ENCODE measurements at places on chromosomes 3 and 15.

- DNase-seq = no peak
Measured at GRCh38 chr3:54353946-54354345, 231.6 kb downstream of the CACNA2D3 start.

DNA sequence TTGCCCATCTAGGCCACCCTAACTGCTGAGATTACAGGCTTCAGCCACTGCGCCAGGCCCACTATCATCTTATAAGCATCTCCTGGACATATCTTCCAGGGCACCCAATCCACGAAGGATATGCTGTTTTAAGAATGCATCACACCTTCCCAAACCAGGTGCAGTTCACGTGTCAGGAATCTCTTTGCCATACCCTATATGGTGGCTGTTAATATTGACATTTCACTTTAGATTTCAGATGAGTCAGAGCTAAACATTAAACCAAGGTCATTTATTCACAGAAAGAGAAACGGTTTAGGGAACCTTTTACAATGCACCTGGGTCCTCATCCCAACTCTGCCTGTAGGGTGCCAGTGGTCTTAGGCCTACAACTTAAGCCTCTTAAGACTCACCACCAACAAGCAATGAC is 85.7 kb downstream of the TBL1XR1 start:
- DNase-seq = no peak

GRCh38 chr3:190809351-190809750 is 53.1 kb downstream of the GMNC start:
- DNase-seq = no peak

DNA sequence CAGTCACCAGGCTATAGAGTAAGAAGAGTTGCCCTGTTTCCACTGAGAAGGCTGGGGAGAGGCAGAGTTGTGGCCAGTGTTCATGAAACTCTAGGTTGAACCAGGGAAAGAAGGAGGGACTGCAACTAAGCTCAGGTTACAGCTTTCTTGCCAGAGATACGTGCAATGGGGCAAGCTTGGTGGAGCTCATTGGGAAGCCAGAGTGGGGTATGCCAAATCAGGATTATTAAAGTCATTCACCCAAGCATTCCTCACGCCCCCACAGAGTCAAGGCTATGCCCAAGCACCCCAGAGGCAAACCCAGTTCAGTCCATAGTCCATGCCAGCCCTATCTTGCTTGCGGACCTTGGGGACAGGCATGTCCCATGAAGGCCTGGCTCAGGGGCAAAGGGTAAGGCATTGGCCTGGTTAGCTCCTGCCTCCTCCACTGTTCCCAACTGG is 17.6 kb downstream of the SLC6A20 start:
- no peak for DNase-seq

- peak; percentile 18 for DNase-seq
Measured at GRCh38 chr3:8629151-8630021, 15.2 kb downstream of the SSUH2 start.

GRCh38 chr15:76011627-76012551 is at the start of gene NRG4:
Gene NRG4 (minus strand): TSS chr15:76012424. CDS start chr15:76011230, 1,194 bp downstream.
- DNase-seq = no peak

GRCh38 chr15:36965570-36966342 is 134.6 kb downstream of the MEIS2 start:
- no peak for DNase-seq

DNA sequence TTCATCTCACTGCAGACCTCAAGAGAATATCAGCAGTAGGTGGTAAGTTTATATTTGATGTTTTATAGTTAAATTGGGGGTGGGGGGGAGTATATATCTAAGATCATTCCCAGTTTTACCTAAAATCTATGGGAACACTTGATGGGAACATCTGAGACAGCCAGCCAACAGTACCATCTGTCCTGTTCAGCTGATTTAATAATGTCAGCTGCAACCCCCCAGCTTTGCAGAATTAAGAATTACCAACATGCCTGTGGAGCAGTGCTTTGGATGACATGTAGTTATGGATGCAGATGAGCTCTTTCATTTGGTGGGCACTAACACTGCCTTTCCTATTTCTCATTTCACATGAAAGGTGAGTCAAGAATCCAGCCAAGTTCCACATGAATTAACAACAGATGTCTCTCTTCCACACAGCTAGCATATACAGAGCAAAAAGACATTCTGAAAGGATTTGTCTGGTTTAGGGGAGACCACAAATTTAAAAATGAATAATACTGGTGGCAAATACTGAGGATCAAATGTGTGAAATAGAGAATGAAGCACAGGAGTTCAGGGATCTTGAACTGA is 76.2 kb downstream of the SETD5 start:
- peak; percentile 28 for DNase-seq

DNA sequence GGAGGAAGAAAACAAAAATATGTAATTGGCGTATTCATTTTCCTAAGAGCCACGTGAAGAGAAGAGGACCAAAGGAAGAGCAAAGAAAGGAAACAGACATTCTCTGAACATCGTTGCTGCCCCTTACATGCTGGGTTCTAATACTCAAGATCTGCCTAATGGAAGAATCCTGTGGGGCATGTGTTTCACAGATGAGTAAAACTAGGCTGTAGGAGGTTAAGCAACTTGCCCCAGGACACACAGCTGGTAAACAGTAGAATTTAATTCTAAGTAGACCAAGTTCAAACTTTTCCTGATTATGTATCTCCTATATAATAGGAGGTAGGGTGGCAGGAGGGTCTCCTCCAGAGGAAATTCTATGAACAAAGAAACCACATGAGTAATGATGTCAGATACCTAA is 106.1 kb upstream of the TNFAIP8L3 start:
- DNase-seq = no peak

- DNase-seq = no peak
Measured at GRCh38 chr3:32897981-32898623, 53.3 kb upstream of the CCR4 start.

- no peak for DNase-seq
Measured at GRCh38 chr3:72679540-72680198, 168.6 kb downstream of the SHQ1 start.

- DNase-seq = no peak
Measured at GRCh38 chr3:16084887-16085286, 89.6 kb upstream of the GALNT15 start.

GRCh38 chr15:38285456-38285855 is 32.8 kb downstream of the SPRED1 start:
- no peak for DNase-seq

DNA sequence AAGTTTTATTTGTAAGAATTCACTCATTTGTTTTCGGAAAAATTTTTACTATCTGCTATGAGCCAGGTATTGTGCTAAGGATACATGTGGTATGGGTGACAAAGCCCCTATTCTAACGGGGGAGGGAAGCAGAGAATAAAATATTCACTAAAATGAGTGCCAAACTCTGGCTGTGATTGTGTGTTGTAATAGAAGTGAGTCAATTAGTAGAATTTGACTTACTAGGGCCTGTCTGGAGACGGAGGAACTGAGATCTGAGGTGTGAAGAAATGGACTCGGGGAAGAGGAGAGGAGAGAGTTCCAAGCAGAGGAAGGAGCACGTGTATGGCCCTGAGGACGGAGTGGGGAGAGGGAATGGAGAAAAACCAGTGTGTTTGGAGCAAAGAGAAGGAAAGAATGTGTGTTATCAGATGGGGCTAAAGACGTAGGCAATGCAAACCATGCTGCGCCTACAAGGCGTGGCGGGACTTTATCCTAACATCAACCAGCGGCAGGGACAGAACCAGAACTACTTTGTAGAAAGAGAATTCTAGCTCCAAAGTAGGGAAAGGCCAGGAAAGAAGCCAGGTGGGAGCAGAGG is 89.1 kb downstream of the OSBPL10 start:
- no peak for DNase-seq

GRCh38 chr15:35958021-35958420 is 412.1 kb upstream of the DPH6 start:
- no peak for DNase-seq

DNA sequence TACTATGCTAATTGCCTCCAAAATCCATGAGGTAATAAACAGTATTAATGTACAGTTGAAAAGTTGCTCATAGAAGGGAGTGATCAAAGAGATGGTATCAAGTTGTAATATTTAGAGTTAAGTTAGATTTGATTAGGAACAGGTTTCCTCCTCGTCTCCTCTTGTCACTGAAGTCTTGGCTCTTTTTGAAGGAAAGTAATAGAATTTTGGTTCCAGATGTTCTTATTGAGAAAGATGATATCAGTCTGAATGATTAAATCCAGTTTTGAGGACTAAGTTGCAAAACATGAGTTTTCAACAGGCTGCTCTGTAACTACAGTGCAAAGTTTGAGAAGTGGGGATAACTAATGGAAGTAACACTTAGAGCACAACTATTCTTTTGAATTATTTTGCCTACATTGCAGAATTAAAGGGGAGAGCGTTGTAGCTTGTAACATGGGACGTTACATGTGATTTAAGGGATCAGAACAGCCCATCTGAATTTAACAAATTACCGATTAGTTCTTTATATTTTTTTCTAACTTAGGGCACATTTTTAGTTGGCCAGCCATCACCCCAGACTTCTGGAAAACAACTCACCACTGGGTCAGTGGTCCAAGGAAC is 48.3 kb downstream of the MAP6D1 start:
- DNase-seq = no peak

- peak; percentile 36 for DNase-seq
Measured at GRCh38 chr3:26622621-26623418, at the start of gene LRRC3B. Gene LRRC3B (plus strand): TSS chr3:26622772. CDS start chr3:26709673, 86,901 bp downstream.

DNA sequence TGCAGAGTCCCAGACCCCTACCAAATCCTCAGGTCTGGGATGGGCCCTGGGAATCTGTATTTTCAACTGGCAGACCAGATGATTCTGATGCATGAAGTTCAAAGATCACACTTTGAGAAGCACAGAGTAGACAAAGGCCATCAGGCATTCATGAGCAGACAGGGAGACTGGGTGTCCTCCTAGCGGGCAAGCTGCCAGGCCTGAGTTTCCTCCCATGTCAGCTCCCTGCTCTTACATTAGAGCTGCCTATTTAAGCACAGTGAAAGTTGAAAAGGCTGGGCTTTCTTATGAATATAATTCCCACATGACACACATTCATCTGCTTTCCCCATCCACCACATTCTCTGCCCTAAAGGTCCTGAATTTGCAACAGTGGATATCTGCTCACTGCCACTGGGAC is 14.0 kb downstream of the CAPN3 start:
- DNase-seq = no peak

- DNase-seq = no peak
Measured at GRCh38 chr3:132637590-132637989, 22.0 kb downstream of the ACAD11 start.

DNA sequence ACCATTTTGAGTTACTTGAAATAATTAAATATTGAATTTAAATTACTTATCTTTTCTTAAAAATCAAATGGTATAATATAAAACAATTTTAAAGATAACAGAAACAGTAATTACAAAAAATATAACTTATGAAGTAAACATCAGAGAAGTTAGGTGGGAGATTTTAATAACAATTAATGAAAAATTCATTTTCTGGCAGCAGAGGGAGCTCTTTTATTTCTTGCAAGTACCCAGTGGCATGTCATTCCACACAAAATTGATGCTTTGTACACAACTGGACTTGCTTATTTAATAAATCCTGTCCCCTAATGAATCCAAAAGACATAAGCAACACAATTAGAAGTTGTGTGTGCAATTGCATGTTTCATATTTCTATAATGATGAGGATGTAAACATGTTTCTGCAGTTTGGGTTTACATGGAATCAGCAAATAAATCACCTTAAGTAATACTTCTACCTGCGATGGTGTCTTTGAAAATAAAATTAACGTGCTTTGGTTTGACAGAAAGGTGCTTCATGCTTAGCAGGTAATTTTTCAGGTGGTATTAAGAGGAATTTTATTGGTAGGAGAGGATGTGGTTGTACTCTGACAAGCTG is 861.3 kb downstream of the ZPLD1 start:
- DNase-seq = no peak

- DNase-seq = no peak
Measured at GRCh38 chr3:127350172-127351050, 62.6 kb upstream of the PRR20G start.

DNA sequence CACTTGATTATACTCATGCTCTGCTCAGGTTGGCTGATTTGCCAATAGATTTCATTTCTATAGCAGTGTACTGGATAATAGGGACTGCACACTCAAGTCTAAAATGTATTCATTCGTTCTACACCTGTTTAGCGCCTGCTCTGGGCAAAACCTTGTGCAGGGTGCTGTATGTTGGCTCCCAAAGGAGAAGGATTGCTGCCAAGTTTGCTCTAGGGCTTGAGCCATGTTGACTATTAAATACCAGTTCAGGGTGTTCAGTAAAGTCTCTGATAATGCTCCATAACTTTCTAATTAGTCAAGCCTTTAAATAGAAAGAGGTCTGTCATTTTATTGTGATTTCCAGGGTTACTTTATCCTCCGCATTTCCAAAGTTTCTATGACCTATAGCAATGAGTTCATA is 470.2 kb downstream of the MAGI1 start:
- DNase-seq = no peak

DNA sequence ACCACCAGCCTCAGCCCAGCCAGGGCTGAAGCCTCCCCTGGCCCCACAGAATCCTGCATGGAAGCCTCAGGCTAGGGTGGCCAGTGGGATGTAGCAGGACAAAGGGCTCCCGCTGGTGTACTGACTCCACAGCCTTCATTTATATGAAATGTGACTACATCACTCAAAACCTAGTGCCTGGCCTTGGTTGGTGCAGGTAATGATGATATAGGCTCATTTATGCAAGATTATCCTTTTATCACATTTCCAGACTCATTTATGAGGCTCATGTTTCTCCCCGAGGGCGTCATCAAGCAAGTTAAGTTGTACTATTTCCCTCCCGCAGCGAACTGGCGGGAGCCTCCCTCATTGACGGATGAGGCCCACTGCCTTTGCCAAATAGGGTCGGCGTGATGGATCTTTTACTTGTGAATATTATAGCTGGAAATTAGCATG is 179.1 kb upstream of the SMAD3 start:
- no peak for DNase-seq

- no peak for DNase-seq
Measured at GRCh38 chr15:39381517-39381916, 199.4 kb upstream of the THBS1 start.

- DNase-seq = no peak
Measured at GRCh38 chr3:69474186-69474585, 88.3 kb upstream of the FRMD4B start.

DNA sequence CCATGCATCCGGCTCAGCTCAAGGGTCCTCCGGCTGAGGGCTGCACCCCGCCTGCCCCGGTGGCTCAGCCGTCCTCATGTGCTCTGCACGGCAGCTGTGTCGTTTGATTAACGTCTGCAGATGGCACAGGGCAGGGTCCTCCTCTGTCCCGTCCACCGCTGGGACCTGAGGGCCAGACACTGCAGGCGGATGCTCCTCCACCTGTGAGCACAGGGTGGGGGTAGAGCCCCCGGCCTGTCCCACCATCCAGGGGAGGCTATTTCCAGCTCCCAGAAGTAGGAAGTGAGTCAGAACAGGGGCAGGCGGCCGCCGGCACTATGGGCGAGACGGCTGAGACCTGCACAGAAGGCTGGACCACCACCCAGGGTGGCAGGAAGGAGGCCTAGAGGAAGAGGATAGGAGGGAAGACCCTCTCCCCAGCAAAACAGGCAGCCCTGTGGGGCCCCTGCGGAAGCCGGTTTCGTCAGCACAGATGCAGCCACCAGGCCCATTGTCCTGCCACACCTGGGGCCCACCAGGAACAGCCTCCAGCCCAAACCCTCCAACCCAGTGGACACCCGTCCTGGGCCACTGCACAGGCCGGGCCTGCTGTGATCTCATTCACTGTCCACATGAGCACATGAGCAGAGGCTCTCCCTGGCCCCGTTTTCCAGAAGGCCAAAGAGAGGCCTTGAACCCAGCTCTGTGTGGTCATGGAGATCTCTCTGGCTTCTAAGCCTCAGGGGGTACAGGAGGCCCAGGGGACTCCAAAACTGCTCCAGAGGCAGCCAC is 12.6 kb upstream of the PLXND1 start:
- DNase-seq = no peak

Measured in dorsolateral prefrontal cortex (tissue), 122 donors.